Activated CD4-positive, alpha-beta T cell treated with anti-CD3 and anti-CD28 coated beads, Interleukin-2, amount 50 U/mL, for 48 hours (primary cell): ENCODE measurements at places on chromosomes 4 and X.

- no peak for DNase-seq
Observed at GRCh38 chr4:6439120-6439762, 33.2 kb downstream of the PPP2R2C start.

- DNase-seq: no peak
Observed at GRCh38 chr4:47194036-47194737, 162.8 kb downstream of the GABRB1 start.

- DNase-seq: no peak
Observed at GRCh38 chr4:55793479-55793878, 26.1 kb upstream of the EXOC1L start.

GRCh38 chr4:40800064-40800463 lies 50.3 kb downstream of the NSUN7 start:
- no peak for DNase-seq

DNA sequence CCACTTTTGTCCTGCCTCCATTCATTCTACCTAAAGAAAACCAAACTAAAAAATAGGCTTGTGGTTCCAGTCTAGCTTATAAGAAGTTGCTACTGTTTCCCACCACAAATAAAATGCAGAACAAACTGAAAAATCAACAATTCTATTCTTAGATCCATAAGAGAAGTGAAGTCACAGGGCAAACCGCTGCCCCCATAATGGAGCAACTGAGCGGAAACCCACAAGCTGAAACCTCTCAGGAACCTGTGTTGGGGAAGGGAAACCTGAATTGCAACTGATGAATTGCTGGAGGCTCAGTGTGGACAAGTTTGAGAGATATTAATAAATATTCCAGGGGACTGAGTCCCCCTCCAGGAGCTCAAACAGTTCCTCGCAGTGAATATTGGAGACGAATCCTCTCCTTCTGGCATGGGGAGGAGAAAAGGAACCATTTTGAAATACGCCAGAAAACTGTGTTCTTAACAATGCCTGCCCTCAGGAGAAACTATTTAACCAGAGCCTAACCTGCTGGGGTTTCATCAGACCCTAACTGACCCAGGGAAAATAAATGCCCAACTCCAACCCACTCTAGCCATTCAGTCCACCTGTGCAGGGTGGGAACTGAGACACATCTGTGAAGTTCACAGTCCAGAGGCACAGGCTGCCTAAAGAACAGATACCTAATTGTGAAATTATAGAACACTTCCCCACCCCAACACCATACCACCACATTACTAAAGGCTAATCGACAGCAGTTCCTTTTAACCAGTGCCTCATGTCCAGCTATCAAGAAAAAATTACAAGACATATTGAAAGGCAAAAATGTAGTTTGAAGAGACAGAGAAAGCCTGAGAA lies 22.8 kb upstream of the SH3RF1 start:
- no peak for DNase-seq

DNA sequence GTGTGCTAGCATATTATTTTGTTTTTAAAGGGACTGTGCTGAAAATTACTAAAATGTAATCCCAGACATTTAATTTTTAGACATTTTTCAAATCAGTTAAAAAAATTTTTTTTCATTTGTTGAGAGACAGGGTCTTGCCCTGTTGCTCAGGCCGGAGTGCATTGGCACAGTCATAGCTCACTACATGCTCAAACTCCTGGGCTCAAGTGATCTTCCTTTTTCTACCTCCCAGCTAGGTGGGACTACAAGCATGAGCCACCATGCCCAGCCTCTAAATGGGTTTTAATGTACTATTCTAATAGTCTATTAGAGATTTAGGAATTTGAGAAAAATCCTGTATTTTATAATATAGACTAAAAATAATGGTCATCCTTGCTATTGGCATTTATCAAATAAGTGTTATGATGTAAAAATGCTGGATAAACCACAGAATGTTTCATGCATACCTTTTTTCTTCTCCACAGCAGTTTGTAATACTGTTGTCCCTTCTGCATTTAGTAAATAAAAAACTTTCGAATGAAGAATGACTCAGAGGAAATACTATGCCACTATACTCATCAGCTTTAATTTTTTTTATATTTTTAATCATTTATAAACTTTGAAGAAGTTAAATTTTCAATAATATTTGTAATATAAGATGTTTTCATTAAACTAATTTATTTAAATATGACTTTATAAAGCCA lies 29.9 kb downstream of the CPEB2 start:
- no peak for DNase-seq

GRCh38 chr4:126799971-126800574 lies 832.7 kb upstream of the INTU start:
- no peak for DNase-seq

DNA sequence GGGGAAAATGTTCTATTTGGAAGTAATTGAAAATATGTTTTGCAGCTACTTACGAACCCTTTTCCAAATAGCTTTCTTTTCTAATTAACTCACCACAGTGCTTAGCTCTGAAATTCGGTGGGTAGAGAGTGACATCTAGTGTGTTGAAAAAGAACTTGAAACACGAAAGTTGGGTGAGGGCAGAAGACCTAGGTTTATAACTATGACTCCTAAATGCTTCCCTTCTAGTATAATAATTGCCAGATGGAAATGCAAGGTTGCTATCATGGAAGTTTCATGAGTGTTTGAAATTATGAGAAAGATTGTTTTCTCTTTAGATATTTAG lies 77.3 kb upstream of the NOCT start:
- DNase-seq: no peak

DNA sequence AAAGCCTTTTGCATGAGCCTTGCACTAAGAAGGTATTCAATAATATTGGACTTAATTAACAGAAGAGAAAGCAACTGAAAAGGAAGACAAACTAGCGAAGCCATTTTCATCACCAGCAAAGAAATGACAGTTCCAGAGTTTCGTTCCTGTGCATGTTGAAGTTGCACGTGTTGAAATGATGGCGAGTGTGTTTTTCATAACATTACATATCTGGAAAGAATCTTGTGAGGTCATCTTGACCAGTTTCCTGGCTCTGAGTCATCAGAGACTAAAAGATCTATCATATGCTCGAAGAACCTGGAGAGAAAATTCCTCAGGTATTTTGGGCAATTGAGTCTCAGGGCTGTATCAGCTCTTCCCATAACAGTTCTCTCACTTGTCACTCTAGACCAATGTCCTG lies 106.2 kb upstream of the MAML3 start:
- no peak for DNase-seq

- no peak for DNase-seq
Observed at GRCh38 chr4:108110450-108110849, 58.3 kb downstream of the LEF1 start.

- no peak for DNase-seq
Observed at GRCh38 chrX:150377005-150377404, 13.9 kb downstream of the MAMLD1 start.

- DNase-seq: no peak
Observed at GRCh38 chr4:9877123-9877522, 95.7 kb downstream of the DRD5 start.

- DNase-seq: no peak
Observed at GRCh38 chrX:74434336-74434735, 13.0 kb downstream of the SLC16A2 start.

- no peak for DNase-seq
Observed at GRCh38 chr4:93116624-93117023, 711.9 kb upstream of the ATOH1 start.

- no peak for DNase-seq
Observed at GRCh38 chr4:76078033-76078613, 3.6 kb downstream of the ART3 start.

GRCh38 chrX:44829832-44830231 lies 14.0 kb upstream of the DUSP21 start:
- no peak for DNase-seq

- no peak for DNase-seq
Observed at GRCh38 chrX:67700602-67701001, 156.8 kb downstream of the AR start.

DNA sequence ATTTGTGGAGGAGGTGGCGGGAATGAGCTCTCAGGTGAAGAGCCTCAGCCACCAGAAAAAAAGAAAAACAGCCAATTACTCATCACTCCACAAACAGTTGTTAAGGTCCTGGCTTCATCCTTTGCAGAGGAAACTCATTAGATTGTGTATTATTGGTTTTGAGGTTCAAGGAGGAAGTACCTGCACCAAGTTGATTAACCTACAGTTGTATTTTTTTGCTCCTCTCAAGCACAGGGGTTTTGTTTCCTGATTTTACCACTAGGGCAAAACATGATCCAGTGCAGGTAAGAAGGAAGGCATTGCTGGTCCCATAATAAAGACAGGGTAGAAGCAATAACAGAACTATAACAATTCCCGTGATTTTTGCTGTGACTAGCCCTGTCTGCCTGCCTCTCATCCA lies 84.0 kb upstream of the QRFPR start:
- DNase-seq: no peak

DNA sequence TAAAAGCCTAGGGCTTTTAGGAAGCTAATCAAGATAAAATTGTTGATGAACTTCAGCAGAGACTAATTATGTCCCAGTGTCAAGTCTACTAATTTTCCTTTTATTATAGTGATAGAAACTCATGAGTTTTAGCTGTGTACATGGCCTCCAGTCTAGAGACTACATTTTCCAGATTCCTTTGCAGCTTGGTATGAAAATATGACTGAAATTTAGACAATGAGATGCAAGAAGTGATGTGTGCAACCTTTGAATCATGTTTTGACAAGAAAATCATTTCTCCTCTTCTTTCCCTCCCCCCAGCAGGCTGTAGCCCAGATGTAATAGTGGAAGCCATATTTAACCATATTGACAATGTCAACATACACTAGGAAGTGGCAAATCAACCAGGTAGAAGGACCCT lies 30.3 kb upstream of the IL13RA2 start:
- no peak for DNase-seq

DNA sequence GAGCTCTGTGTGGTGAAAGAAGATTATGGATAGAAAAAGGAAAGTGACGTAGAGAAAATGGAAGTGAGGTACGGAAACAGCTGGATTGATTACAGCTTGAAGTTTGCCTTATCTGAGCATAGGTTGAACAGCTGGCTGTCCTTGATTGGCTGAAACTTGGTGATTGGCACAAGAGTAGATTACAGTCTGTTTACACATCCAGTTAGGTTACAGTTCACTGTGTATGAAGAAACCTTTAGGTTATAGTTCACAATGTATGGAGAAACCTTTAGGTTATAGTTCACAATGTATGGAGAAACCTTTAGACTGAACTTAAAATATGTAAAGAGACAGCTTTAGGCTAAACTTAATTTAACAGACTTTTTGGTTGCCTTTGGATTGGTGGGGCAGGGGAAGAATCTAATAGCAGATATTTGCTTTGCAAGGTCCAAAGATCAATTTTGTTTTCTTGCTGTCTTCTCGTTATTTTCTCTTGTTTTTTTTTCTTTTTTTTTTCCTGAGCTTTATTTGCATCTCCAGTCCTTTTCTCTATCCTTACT lies 15.6 kb upstream of the ART3 start:
- no peak for DNase-seq

GRCh38 chr4:13905543-13905942 lies 278.0 kb upstream of the BOD1L1 start:
- no peak for DNase-seq

- DNase-seq: no peak
Observed at GRCh38 chr4:36532670-36533379, 251.4 kb downstream of the DTHD1 start.

DNA sequence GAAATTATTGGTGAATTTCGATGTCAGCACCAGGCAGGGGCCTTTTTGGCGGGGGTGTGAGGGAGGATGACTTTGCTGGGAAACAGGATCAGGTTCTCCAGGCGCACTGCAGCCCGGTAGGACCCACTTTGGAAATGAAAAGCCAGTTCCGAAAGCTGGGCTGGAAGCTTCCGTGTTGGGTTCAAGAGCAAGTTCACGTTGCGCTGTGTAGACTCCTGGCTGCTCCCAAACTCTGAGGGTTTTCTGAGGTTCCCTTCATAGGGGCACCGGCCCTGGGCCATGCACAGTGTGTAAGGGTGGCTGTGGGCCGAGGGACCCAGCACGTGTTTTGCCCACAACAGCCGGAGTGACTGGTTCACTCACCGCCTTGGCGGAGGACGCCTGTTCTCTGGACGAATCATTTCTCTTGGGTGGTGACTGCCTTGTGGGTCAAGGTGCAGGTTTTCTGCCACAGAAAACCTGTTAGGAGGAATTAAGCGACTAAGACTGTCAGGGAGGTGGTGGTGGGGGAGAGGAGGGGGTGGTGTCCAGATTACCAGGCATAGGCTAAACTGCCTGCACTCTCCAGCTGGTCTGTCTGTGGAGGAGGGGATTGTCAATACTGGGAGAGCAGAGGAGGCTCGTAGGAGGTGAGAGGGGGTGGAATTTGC lies 8.0 kb downstream of the SHOX start:
- no peak for DNase-seq

DNA sequence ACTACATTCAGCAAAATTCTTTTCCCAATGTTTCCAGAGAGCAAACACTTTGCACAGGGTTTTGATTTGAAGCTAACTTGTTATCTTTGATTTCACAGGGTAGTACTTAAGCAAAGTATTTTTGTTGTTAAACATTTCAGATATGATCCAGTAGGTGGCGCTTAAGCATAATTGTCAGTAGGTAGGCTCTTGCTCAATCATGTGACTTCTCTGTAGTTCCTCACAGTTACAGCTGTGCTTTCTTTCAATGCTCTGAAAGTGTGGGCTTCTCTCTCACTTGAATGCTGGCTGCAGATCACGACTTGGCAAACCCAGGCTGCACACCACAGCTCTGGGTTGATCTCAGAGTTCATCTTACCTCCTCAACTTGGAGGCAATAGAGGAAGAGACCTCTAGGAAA lies 1016.5 kb downstream of the SH3BGRL start:
- DNase-seq: no peak

GRCh38 chr4:112075129-112075753 lies 70.0 kb upstream of the FAM241A start:
- no peak for DNase-seq

DNA sequence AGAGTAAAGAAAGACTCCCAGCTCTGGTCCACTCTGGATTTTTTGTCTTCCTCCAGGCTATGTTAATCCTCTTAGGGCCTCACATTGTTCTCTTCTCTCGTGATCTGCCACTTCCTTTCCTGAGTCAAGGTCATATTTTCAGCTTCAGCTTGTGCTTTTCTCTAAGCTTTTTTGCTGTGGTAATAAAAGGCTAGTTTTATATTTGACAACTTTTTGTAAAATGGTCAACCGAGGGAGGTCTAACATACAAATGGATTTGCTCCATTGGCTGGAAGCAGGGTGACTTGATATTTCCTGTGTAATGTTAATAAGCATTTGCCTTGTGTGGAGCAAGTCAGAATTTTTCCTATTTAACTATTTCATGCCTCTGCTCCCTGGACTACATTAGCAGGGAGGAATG lies 239.7 kb downstream of the RAB28 start:
- no peak for DNase-seq

- DNase-seq: no peak
Observed at GRCh38 chrX:30910124-30910860, 21.2 kb upstream of the TAB3 start.

- DNase-seq: no peak
Observed at GRCh38 chrX:38342853-38343778, 9.3 kb upstream of the OTC start.

DNA sequence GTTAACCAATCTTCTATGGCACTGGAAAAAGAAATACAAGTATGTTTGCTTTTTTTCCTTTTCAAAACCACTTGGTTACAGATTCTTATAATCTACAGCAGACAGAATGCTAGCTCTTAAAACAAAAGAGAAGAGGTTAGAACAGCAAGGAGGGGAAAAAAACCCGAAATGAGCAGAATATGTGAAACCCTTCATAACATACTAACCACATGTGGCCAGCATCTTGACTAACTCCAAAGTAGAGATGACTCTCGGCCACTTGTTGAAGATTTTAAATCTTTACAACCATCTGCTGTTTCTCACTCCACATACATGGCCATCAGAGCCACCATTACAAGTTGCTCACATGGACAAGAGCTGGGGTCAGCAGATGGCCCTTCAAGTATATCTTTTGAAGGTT lies 100.3 kb downstream of the PAPSS1 start:
- DNase-seq: no peak

GRCh38 chr4:68162196-68162595 lies 32.5 kb upstream of the TMPRSS11F start:
- DNase-seq: no peak
